Stimulated activated CD8-positive, alpha-beta memory T cell treated with anti-CD3 and anti-CD28 coated beads, Interleukin-7, amount 100 ng/mL, for 48 hours (primary cell): ENCODE measurements at places on chromosomes 1 and 21.

DNA sequence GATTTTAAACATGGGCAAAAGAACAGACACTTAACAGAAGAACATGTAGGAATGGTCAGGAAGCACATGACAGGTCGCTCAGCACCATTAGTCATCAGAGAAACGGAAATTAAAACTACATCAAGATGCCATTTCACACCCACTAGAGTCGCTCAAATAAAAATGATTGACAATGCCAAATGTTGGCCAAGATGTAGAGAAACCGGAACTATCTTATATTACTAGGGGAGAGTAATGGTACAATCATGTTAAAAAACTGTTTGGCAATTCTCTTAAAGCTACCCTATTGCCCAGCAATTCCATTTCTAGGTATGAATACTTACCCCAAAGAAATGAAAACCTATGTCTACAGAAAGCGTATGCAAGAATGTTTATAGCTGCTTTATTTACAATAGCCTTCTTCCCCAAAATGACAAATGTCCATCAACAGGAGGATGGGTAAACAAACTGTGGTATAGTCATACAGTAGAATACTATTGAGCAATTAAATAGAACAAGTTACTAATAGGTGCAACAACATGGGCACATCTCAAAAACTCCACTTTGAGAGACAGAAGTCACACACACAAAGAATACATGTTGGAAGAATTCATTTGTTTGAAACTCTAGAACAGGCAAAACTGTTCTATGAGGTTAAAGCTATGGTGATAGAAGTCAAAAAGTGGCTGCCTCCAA lies 92.8 kb downstream of the ETS2 start:
- DNase-seq: no peak

GRCh38 chr21:25550352-25551120 lies 56.7 kb downstream of the MRPL39 start:
- no peak for DNase-seq

GRCh38 chr1:65065524-65066418 lies 82.2 kb upstream of the AK4 start:
- no peak for DNase-seq

GRCh38 chr21:21163904-21164303 lies 165.7 kb downstream of the NCAM2 start:
- peak; percentile 3 for DNase-seq

GRCh38 chr1:110645821-110646735 lies 28.7 kb downstream of the KCNA3 start:
- DNase-seq: no peak

DNA sequence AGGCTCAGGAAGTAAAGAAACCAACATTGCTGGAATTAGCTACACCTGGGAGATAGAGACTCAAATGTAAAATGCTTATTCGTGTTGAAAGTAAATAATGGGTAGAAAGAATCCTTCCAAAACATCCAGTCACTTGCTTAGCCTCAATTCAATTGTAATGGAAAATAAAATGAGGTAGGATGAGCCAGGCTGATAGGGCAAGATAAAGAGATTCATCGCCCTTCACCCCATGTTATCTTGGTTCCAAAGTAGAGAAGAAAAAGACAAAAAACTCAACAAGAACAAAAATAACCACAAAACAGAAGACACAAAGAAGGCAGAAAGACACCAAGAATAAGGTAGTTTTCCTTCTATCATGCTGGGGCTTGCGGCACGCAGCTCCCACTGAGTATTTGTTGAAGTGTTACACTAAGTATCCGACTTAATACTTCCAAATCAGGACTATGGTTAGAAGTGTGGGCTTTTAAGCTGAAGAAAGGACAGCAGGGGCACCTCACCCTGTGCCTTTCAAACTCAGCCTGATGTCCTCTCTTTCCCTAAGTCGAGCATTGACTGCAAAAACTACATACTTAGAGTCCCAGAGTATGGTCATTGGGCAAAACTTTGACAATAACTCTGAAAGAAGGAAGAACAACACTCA lies 202.1 kb downstream of the VAV3 start:
- DNase-seq: no peak

GRCh38 chr21:25903607-25904006 lies 168.8 kb downstream of the GABPA start:
- DNase-seq: no peak

GRCh38 chr1:78779831-78780230 lies 130.2 kb downstream of the IFI44 start:
- DNase-seq: no peak

DNA sequence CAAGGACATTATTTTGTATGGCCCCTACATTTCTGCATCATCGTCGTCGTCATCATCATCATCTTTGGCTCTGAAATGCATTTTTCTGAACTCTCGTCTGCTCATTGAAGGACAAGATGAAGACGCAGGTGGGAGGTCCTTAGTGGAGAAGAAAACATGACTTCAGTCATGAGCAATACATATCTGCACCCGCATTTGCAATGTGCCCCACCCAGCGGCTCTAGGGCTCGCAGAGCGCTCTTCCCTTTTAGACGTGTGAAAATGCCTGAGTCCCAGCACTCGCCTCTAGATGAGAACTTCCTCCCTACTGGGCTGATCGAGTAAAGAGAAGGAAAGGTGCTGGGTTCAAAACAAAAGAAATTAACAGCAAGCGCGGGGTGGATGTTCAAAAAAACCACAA lies 10.1 kb downstream of the C1orf174 start:
- DNase-seq: no peak

GRCh38 chr1:17119076-17119772 lies at the start of gene PADI2:
Gene PADI2, minus strand, starts transcription at chr1:17119451. Its CDS starts 80 bp downstream, at chr1:17119371.
- DNase-seq: peak; percentile 42

DNA sequence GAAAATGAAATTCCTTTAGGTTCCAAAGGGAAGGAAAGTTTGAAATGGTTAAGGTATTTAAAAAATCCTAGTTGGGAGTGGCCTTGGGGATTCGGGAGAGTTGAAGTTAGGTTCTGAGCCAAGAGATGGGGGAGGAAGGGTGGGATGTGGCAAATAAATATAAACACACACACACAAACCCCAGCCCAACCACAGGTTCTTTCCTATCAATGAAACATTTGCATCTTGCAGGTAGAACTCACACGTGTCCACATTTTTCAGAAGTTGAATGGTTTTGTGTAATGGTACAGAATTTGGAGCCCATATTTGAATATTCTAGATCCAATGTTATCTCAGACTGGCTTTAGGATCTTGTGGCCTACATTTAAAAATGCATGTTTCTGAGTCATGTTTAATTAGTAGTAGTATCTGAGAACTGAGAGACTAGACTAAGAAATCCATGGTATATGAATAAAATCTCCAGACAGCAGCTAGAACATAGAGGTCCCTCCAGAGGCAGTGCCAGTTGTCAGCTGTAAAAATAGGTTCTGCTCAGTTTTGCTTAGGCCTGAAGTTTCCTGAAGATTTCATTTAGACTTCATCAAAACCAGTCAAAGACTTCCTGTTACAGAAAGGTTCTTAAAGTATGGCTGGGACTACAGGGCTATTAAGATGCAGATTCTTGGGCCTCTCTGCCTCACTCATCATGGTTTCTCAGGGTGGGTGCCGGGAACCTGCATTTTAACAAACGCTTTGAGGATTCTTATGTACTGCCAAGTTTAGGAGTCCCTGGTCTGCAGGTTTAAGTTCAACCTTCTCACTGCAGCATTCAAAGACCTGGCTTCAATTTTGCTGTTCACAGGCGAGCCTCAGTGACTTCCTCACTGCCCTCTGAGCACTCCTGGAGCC lies 21.3 kb downstream of the RUNX1 start:
- no peak for DNase-seq

DNA sequence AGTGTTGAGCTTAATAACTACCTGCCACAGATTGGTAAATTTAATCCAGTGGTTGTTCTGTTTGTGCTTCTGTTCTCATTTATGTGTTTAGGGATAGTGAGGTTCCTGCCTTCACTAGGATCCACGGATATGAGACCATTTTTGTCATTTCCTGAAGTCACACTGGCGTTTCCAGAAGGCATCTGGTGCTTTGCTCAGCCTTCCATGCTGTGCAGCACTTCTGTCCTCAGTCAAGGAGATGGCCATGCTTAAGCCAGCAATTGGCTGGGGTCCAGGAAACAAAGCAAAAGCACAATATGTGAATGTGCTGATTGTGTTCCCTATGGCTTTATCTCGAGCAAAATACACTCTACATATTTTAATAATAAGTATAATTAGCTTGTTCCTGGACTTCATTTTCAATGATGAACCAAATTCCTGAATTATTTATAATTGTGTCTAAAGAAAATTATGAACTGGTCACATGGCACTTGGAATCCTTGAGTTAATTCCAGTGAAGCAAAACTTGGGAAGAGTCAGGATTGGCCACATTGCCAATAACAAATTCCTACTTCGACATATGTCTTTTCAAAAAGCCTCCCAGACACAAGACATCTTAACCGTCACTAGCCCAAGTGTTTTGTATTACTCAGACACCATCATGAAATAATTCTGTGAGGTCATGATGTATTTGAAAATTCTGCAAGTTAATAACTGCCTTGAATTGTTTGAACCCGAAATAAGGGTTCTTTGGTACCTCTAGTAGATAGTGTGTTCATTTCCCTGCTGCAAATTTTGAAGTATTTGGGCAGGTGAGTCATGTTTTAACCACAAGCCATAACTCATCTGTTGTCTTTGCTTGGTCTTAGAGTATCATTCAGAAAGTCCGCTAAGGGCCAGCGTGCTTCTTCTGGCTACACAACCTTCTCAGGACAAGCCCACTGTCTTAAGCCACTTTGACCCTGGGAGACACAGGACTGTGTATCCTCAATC lies 412.4 kb downstream of the DISC1 start:
- no peak for DNase-seq

GRCh38 chr1:47828978-47829377 lies 168.2 kb downstream of the TRABD2B start:
- DNase-seq: no peak

DNA sequence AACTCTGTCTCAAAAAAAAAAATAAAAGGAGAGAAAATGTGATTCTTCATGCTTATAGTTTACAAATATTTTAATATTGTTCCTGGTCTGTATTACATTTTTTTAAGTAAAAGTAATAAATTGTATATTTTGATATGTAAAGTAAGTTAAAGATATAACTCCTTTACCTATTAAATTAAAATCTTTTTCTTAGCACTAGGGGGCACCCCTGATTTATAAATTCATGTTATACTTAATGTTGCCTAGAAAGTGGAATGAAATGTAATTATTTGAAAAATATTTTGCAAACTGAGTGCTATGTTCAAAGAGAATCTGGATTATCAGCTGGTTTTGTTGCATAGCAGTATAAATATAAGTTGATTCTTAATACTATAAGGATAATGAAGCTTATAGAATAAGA lies 49.2 kb downstream of the RALGPS2 start:
- DNase-seq: no peak

GRCh38 chr1:45883658-45884057 lies 80.2 kb downstream of the MAST2 start:
- DNase-seq: no peak

DNA sequence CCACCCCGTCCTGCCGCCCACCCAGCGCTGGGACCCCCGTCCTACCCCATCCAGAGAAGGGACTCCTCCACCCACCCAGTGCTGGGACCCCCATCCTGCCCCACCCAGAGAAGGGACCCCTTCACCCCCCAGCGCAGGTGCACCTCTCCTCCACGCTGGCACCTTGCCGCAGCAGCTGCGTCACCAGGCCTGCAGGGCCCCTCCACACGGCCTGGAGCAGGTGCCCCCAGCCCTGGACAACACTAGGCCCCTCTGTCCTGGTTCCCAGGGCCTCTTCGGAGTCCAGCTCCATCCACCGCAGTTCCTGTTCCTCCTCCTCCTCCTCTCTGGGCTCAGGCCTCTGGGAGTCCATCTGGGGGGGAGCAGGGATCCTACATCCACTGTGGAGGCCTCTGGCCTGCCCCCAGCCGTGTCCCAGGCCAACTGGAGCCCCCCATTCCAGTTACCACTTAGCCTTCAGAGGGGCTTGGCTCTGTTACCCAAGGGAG lies 378 bp downstream of the ANKRD65 start:
- DNase-seq: no peak

DNA sequence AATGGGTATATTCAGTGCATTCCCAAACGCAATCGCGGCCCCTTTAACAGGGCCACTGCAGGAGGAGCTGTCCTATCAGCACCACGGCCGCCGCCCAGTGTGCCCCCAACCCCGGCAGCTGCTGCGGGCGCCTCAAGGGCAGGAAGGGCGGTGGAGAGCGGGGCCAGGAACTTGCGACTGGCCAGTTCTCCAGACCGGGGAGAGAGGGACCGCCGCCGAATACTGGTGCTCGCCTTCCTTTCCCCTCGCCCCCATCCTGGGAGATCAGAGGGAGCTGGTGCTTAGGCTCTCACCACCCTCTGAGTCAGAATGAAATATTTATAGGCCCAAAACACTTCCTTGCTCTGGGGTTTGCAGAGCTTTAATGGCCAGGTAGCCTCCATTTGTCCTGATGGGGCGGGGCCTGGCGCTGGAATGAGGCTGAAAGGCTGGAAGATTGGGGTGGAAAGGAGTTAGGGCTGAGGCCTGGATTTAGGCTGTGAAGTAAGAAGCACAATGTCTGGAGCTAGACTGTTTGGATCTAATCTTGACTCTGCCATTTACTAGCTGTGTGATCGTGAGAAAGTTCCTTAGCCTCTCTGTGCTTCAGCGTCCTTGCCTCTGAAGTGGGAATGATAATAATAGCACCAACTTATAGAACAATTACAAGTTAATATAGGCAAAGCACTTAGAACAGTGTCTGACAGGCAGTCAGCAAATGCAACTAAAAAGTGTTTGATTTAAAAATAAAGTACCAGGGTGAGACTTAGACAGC lies 75.5 kb downstream of the NAV1 start:
- DNase-seq: no peak

DNA sequence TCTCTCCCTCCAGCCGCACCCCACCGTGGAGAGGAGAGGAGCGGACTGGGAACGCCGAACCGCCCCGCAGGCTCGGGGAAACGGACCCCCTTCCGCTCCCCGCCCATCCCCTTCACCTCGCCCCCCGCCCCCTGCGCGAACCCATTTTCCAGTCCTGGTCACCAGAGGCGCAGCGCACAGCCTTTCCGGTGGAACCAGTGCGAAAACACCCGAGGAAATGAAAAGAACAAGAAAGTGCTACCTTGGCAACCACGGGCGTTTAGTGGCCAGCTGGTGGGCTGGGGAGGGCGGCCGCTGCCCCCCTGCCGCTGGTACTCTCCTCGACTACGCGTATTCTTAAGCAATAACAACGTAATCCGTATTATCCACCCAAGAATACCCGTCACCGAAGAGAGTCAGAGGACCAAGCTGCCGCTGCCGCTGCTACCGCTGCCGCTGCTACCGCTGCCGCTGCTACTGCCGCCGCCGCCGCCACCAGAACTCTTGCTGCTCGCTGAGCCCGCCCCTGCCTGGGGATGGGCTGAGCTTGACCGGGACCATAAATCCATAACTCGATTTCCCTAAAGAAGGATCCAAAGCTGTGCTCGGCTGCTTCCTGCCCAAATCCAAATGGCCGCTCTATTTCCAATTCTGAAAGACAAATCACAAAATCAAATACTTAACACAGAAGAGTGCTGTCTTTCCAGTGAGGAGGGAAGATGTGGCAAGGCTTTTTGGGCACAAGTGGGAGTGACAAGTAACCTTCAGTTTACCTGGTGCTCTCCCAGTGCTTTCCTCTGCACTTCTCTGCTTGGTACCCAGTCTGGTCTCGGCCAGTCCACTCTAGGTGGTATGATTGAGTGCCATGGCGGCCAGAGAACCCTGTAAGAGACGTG lies 125.2 kb upstream of the DPYD start:
- no peak for DNase-seq
